Ascending aorta (tissue), 2 donors: ENCODE measurements at places on chromosomes 13 and 19. TPM values are rescaled to one million over a fixed set of nuclear protein-coding genes. Genes with fewer than 3 reads are reported as not detected.

DNA sequence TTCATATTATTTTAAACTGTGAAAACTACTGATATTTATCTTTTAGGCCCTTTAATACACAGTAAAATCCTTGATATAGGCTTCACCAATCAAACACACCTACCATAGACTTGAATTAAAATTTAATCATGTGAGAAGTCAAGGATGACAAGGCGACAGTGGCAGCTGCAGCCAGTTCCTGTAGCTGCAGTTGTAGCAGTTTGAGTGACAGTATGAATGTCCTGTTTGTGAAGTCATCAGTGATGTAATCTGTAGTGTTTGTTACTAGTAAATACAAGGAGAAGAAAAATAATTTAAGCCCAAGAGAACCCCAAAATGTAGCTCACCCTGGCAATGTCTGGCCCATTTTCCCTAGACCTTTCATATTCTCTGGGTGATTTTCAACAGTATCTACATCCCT lies 897.0 kb downstream of the SLITRK6 start:
- no peaks in the 10 kb centered on the region for H3K4me1 ChIP-seq
- no peaks in the 10 kb centered on the region for H3K27me3 ChIP-seq
- no peak overlapping the region for H3K27ac ChIP-seq
- H3K4me3 ChIP-seq, result no peak overlapping the region
- DNase-seq, result no peak
- no peaks in the 10 kb centered on the region for H3K36me3 ChIP-seq

DNA sequence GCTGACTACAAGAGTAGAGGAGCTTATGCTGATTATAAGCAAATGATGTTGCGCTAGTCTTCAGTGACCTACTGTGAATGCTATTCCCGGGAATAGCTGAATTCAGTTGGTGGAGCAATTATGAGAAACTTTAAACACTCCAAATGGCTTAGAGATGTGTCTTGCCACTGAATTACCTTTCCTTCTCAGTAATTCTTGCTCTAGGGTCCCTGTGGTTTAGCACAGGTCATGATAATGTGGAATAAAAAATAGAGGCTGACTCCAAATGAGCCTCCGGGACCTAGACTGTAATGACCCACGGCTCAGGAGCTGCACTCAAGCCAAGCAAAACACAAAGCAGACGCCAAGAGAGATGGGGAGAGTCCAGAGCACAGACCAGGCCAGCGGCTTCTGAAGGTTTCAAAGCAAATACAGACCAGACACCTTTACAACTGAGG lies 124.7 kb downstream of the RGCC start:
- no peak overlapping the region for H3K4me3 ChIP-seq
- no peaks in the 10 kb centered on the region for H3K4me1 ChIP-seq
- peaks cover 3% of the 10 kb centered on the region for H3K36me3 ChIP-seq
- no peak for DNase-seq
- H3K27ac ChIP-seq, result no peak overlapping the region

DNA sequence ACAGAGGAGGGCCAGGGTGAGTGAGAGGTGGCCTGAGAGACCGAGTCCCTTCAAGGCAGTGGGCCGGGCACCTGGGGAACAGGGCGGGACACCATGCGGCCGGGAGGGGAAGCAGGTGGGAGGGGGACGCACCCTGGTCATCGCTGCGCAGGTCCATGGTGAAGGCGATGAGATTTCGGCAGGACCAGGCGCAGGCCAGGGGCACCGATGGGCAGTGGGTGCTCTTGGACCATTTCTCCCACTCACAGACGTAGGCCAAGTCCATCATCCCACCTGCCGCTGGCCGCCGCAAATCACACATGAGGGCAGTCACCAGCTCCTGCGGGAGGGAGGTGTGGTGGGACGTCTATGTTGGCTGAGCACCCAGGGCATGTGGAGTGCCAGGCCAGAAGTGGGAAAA lies 2.2 kb downstream of the MED16 start:
- no peak for DNase-seq
- H3K27ac ChIP-seq, result no peak overlapping the region
- peaks cover 6% of the 10 kb centered on the region for H3K4me1 ChIP-seq
- peaks cover 27% of the 10 kb centered on the region for H3K36me3 ChIP-seq
- H3K4me3 ChIP-seq, result no peak overlapping the region

DNA sequence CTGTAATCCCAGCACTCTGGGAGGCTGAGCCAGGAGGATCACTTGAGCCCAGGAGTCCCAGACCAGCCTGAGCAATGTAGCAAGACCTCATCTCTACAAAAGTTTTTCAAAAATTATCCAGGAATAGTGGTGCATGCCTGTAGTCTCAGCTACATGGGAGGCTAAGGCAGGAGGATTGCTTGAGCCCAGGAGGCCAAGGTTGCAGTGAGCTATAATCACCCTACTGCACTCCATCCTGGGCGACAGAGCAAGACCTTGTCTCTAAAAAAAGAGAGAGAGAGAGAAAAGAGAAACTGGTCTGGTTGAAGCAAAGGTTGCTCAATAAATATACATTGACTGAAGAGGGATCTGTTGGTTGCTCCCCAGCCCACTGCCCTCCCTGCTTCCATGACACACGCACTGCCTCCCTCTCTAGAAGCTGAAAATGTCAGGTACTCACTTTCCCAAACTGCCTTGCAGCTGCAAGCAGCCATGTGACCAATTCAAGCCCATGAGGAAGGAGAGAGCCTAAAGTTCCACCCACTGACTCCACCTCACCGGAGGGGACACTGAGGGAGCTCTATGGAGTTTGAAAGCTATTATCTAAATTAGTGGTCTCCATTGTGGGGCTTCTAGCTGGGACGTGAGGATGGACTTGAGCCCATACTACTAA lies 14.0 kb downstream of the CEACAM16 start:
- peaks cover 3% of the 10 kb centered on the region for H3K4me1 ChIP-seq
- no peak for DNase-seq
- no peak overlapping the region for H3K27ac ChIP-seq
- no peak overlapping the region for H3K4me3 ChIP-seq
- H3K36me3 ChIP-seq, result no peaks in the 10 kb centered on the region

GRCh38 chr13:39374741-39375189 lies 228.2 kb downstream of the LHFPL6 start:
- peak overlapping the region; percentile 62 for H3K27ac ChIP-seq
- no peaks in the 10 kb centered on the region for H3K27me3 ChIP-seq
- H3K36me3 ChIP-seq, result no peaks in the 10 kb centered on the region
- H3K4me3 ChIP-seq, result no peak overlapping the region
- peaks cover 52% of the 10 kb centered on the region for H3K4me1 ChIP-seq
- DNase-seq, result no peak

DNA sequence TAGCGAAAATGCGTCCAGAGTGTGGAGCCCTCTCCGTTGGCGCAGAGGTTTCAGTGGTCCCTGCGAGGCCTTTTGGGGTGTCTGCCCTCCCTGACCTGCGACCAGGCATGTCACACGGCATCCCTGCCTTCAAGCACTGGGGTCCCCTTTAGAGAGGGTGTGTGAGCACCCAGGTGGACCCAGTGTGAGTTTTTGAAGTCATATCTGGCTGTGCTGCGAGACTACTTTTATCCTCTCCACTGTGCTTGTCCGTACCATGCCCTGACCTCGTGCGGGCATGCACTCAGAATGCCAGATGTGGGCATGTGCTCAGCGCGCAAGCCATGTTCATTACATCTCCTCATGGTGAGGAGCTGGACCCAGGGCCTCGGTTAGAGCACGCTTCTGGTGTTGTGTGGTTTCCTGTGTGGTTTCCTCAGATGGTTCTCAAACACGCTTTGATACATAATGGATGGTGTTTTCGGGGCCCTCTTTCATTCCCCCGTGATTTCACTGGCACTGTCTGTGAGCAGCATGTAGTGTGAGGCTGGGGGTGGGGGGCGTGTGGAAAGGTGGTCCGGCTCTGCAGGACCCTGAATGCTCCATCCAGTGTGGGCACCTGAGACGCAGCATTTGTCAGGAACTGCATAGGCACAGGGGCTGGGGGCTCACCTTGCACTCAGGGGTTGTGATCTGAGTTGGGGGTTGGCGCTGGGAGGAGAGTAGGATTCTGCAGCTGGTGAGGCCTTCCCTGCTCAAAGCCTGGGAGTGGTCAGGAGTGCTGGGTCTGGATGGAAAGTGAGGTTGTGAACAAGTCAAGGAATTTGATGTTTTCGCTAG lies 2.3 kb downstream of the TFDP1 start:
- no peak overlapping the region for H3K4me3 ChIP-seq
- peak; percentile 37 for DNase-seq
- H3K27me3 ChIP-seq, result no peaks in the 10 kb centered on the region
- H3K36me3 ChIP-seq, result no peaks in the 10 kb centered on the region

DNA sequence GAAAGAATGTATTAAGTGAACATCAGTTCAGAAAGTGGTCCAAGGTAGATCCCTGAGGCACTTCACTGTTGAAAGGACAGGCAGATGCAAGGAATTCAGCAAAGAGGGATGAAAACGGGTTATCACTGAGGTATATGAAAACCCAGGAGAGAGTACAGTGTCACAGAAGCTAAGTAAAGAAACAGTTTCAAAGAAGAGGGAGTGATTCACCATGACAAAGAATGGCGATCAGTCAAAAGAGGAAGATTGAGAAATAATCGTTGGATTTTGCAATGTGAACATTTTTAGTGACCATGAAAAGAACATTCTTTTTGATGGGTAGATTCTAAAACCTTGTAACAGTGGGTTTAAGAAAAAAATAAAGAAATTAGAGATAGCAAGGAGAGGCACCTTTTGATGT lies 99.3 kb downstream of the EPSTI1 start:
- H3K27me3 ChIP-seq, result no peaks in the 10 kb centered on the region
- no peak overlapping the region for H3K4me3 ChIP-seq
- no peak overlapping the region for H3K27ac ChIP-seq
- H3K36me3 ChIP-seq, result no peaks in the 10 kb centered on the region

DNA sequence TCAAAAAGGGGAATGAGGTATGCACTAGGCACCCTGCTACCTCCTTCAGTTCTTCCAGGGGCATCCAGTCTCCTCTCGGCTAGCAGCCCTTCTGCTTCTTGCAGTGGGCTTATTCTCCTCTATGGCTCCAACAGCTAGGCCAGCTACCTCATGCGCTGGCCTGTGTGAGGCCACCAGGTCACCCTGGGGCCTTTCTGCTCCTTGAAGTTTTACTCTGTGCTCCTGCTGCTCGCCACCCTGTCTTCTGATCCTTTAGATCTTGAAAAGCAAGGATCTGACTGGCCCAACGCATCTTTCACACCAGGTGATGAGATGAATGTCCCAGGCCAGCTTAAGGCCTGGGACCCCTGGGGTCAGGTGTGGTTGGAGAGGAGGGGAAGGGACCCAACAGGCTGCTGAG lies 66.2 kb downstream of the RUBCNL start:
- no peak overlapping the region for H3K4me3 ChIP-seq
- DNase-seq, result no peak
- no peaks in the 10 kb centered on the region for H3K36me3 ChIP-seq

DNA sequence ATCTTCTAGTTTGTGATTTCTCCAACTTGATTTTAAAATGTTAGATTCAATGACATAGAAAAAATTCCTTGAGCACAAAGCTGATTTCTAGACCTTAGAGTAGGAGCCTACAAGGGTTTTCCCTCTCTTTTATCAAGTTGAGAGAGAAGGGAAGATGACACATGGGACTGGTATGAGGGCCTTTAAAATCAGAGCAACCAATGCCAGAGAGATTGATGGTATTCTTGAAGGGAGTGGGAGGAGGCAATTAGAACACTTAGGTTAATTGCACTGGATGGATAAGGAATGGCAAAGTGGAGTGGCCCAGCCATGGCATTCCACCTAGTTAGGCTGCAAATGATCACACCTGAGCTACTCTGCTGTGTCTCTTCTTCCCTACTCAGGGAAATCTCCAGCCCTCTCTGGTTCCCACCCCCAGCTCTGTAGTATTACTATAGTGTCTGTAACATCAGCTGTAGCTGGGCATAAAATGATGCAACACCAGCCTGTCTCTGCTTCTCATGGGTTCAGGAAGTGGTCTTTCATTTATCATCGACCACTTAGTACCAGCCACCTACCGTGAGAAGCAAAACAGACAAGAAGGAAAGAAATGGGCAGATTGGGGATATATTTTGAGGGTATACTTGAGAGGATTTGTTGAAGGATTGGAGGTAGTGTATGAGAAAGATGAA lies 333.6 kb downstream of the DLEU7 start:
- no peak overlapping the region for H3K4me3 ChIP-seq
- no peaks in the 10 kb centered on the region for H3K27me3 ChIP-seq
- no peaks in the 10 kb centered on the region for H3K4me1 ChIP-seq
- no peak for DNase-seq
- no peak overlapping the region for H3K27ac ChIP-seq

DNA sequence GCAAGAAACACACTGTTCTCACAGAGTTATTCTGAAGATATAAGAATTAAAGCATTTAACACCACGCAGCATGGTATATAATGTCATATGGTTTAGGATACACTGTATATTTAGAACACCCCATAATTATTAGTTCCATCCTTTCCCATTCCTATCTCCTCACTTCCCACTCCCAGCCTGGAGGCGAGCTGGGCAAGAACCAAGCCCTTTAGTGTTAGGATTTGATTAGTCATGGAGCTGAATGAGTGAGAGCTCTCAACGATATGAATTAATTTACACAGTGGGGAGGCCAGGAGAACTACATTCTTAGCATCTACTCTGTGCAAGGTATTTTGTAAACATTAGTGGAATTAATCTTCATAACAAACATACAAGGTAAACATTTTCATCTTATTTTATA lies 934.3 kb downstream of the DIAPH3 start:
- DNase-seq, result no peak
- no peaks in the 10 kb centered on the region for H3K36me3 ChIP-seq
- no peak overlapping the region for H3K4me3 ChIP-seq
- H3K4me1 ChIP-seq, result no peaks in the 10 kb centered on the region
- H3K27me3 ChIP-seq, result no peaks in the 10 kb centered on the region
- H3K27ac ChIP-seq, result no peak overlapping the region

DNA sequence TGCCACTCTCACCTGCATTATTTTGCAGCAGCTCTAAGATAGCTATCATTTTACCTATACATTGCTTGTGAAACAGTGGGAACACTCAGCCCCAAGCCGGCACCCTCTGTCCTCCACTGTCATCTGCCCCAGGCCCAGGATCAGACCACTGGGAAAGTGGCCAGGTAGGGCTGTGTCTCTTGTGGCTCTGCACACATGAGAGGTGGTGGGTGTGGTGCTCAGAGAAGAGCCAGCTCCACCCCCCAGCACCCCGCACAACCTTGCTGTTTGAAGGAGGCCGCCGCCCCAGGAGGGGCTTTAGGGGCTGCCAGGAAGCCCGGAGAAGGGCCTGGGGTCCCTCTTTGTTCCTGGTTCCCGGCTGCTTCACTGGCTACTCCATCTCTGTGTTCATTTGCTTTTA lies 26.6 kb downstream of the PPP1R37 start:
- no peaks in the 10 kb centered on the region for H3K36me3 ChIP-seq
- no peaks in the 10 kb centered on the region for H3K4me1 ChIP-seq
- DNase-seq, result no peak
- no peak overlapping the region for H3K27ac ChIP-seq
- no peak overlapping the region for H3K4me3 ChIP-seq

GRCh38 chr19:33390908-33391630 lies 17.6 kb downstream of the CEBPG start:
- H3K27me3 ChIP-seq, result no peaks in the 10 kb centered on the region
- no peaks in the 10 kb centered on the region for H3K36me3 ChIP-seq
- no peak for DNase-seq
- H3K27ac ChIP-seq, result no peak overlapping the region
- no peak overlapping the region for H3K4me3 ChIP-seq

Gene FBXO27
- 144 TPM for total RNA-seq

Gene SH2D3A
- total RNA-seq, result not detected
